ENCODE measurements at places on chromosomes 7 and 10.

DNA sequence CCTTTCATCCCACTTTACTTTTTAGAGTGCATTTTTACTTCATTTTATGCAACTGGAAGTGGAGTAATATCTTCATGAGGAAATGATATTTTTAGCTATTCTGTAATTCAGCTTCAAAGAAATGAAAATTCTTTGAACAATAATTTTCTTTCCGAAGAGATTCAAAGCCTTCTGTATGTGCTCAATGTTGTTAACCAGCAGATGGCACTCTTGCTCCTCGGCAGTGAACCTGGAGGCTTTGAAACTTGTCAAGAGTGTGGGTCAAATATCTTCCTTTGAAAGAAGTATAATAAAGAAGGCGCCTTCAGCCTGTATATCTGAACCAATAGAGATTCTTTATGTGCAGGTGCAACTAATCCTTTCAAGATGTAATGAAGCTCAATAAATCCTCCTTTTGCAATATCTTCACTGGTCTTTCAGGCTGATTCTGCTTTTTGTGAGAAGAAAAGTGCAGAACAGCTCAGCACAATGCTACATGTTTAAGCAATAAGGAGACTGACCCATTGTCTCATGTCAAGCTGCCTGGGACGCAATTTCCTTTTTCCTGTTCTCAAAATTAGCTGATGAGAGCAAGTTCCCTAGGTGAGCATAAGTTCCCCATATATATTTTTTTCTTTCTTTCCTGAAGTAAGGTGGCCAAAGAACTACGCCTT is 258.4 kb downstream of the SEMA3A start:
- peak; percentile 63 for DNase-seq

- no peak for DNase-seq
Measured at GRCh38 chr7:13540429-13540828, 449.0 kb downstream of the ETV1 start.

- DNase-seq, result no peak
Measured at GRCh38 chr7:127417346-127417745, 24.8 kb upstream of the ZNF800 start.

DNA sequence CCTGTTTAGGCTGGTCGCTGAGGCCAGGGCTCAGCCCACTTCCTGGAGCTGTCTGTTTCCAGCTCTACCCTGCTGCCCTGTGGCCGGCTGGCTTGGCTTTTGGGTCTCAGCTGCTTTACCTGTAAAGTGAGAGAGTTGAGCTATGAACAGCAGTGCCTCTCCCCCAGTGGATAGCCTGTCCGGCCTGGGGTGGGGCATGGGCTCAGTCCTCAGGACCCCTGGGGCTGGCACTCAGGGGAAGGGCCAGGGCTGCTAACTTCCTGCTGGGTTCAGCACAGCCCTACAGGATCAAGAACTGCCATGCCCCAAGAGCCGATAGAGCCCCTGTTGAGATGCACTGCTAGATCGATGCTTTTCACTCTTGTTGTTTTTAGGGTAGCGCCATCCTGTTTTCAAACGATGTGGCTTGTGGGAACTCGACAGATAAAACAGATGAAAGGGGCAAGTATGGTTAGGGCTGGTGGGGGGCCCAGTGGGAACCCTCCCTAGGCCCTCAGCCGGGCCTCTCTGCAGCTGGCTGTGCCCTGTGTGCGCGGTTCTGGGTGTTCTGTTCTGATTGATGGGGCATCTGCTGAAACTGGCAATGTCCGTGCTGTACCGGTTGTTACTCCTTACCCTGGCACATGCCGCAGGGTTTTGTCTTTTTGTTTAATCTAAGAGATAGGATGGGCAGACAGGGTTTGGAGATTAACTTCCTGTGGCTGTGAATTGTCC is 10.0 kb upstream of the SFRP5 start:
- no peak for DNase-seq

DNA sequence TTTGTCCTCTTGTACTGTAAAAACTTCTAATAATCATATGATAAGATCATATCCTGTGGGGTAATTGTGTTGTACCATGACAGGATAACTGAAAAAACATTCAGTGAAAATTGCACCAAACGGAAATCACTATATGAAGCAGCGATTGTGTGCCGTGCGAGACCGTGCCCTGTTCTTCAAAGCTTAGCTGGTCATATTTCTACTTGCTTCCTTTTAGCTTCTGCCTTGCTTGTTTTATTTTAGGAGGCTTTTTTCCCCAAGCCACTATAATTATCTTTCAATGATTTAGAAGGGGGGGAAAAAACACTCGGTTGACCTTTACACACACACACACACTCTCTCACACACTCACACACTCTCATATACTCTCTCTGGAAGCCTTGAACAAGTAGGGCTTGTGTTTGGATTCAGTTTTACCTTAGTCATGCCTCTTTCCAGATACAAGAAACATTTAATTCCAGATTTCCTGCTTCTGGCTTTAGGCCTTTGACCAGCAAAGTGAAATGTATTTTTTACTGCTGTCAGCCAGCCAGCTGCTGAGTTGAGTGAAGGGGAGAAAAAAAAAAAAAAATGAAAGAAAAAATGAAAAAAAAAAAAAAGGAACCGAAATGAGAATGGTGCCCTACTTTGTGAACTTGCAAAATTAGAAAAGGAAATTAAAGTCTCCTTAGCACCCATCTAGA is 181.4 kb downstream of the ARID5B start:
- no peak for DNase-seq
